ENCODE measurements at places on chromosomes 12 and 14.

GRCh38 chr14:25406818-25407217, 356.9 kb upstream of the STXBP6 start:
- DNase-seq: no peak

DNA sequence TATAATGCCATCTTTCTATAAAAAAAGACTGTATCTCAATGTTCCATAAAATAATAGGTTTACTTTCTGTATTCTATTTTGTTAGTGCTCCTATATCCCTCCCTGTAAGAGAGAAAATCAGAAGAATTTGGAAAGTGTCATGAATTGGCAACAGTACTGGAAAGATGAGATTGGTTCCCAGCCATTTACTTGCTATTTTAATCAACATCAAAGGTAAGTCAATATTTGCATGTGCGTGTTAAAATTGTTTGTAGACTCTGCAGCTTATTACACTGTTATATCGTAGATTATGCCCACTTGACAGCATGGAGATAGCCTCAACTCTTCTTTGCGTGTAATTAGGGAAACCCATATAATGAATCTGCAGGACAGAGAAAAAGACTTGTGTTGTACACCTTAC, 34.0 kb downstream of the KCNMB4 start:
- DNase-seq: no peak

DNA sequence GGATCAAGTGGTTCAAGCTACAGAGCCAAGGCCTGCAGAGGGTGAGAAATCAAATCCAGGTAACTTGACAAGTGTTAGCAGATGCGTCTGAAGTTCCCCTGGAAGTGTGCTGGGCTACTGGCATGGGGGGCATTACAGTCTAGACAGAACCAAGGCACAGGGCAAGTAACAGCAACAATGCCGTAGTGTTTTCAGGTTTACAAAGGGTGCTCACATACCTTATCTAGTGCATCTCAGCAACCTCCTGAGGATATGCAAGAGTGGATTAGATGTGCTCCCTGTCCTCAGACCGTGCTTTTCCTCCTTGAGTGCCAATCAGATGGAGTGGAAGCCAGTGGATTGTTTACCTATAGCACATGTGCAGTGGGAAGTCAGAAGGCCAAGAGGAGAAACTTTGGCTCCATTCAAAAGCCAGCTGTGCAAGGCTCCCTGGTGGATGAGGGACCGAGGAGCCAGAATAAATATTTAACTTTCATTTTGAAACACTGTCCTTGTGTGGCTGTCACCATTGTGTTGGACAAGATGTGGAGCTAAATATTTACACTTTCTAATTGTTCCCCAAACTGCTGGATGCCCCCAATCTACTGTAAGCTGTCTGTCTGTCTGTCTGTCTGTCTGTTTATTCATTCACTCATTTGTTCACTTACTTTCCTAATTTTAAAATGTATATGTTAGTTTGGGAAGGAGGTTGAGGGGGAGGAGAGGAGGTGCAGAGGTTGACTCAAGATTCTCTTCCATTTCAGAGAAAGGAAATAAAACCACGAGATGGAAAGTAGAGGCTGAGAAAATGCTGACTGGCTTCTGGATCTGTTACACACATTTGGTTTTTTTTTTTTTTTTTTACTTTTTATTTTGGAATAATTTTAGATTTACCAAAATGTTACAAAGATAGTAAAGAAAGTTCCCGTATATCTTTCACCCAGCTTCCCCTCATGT, 184.0 kb upstream of the PARP11 start:
- DNase-seq: no peak

GRCh38 chr12:90298289-90298948, 589.8 kb upstream of the ATP2B1 start:
- DNase-seq: no peak

GRCh38 chr14:101198398-101199027, 295.0 kb upstream of the RTL1 start:
- no peak for DNase-seq

DNA sequence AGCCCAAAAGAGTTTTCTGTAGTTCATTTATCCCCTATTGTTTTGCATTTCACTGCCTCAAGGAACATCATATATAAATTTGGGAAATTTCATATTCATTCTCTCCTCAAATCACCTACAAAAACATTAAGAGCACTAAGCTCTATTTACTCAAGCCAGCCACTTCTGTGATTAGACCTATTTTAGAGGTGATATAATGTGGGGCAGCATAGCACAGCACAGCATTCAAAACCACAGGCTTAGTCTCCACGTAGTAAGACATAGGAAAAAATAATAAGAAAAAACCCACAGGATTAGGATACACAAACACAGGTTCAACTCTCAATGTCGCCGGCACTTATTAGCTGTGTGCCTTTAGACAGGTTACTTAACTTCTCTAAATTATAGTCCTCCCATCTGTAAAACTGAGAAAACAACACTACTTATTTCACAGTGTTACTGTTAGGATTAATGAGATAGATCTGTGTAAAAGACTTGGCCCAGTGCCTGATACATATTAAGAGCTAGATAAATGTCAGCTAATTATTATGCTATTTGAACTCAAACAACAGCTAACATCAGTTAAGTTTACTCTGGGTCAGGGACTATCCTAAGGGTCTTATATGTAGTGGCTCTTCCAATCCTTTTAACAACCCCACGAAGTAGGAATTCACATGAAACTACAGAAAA, 20.3 kb downstream of the DCAF5 start:
- DNase-seq: no peak

DNA sequence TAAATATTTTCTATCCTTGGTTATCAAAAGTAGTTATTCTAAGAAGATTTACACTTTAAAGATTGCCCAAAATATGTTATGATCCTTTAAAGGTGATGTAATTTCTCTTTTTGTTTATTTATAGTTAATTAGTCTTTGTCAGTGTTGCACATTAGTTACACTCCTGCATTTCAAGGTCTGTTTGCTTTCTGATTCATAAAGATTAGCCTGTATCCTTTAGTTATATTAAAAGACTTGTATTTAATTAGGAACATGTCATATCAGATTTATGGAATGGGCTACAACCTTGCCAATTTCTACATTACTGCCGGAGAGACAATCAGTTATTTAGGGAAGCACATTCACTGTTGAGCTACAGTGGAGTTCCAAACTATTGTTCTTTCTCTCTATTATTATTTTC, 3.5 kb downstream of the EPYC start:
- DNase-seq: no peak

- no peak for DNase-seq
Measured at GRCh38 chr14:93114068-93114710, 1.5 kb downstream of the ITPK1 start.

- no peak for DNase-seq
Measured at GRCh38 chr14:28661171-28661772, 105.3 kb upstream of the FOXG1 start.

GRCh38 chr12:53244337-53244736, 12.3 kb upstream of the RARG start:
- no peak for DNase-seq

GRCh38 chr12:52857500-52857899, 8.7 kb upstream of the KRT78 start:
- no peak for DNase-seq

GRCh38 chr12:24427776-24428175, 478.3 kb upstream of the SOX5 start:
- DNase-seq: no peak

GRCh38 chr12:123075087-123075645, 75.7 kb downstream of the PITPNM2 start:
- DNase-seq: no peak

GRCh38 chr14:56002876-56003625, 115.2 kb upstream of the PELI2 start:
- peak; percentile 22 for DNase-seq

DNA sequence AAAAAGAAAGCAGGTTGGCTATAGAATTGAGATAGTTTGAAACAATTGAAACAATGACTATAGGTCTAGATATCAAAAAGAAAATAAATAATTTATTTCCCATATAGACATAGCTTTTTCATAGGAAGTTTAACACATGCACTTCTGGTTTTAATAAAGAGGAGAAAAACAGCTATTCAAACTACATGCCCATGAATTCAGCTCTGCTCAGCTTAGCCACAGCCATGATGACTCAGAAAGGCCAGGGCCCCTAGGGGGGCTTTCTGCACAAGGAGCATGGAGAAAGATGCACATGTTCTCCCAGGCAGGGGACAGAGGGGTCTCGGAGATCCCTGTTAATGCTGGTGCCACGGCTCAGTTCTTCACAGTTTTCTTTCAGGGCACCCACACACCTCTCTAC, 114.0 kb downstream of the GALC start:
- DNase-seq: no peak

Measured in activated naive CD4-positive, alpha-beta T cell treated with anti-CD3 and anti-CD28 coated beads, Interleukin-2, amount 50 U/mL, for 16 hours (primary cell).